ENCODE measurements at places on chromosomes 3 and 15.

DNA sequence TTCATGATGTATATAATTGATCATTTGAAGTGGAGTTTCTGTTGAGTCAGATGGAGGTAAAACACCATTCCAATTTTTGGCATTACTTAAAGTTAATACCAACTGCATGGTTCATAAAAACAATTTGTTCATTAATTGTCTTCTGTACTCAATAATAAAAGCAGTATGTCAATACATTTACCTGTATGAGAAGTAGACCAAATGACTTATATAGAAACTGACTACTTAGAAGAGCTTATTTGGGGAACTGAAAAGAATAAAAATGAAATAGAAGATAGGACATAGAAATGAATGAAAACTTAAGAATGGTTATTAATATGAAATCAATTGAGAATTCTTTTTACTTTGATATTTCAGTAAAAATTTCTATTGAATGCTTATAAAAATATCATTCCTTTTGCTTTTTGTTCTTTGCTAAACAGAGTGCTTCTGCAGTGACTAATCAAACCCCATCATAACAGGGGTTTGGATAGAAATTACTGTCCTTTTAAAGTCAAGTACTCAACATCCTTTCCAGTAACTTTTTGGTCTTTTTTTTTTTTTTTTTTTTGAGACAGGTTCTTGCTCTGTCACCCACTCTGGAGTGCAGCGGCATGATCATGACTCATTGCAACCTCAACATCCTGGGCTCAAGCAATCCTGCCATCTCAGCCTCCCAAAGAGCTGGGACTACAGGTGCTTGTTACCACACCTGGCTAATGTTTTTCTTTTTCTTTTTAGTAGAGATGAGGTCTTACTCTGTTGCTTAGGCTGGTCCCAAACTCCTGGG, 6.5 kb upstream of the CRYBG3 start:
- DNase-seq = no peak

DNA sequence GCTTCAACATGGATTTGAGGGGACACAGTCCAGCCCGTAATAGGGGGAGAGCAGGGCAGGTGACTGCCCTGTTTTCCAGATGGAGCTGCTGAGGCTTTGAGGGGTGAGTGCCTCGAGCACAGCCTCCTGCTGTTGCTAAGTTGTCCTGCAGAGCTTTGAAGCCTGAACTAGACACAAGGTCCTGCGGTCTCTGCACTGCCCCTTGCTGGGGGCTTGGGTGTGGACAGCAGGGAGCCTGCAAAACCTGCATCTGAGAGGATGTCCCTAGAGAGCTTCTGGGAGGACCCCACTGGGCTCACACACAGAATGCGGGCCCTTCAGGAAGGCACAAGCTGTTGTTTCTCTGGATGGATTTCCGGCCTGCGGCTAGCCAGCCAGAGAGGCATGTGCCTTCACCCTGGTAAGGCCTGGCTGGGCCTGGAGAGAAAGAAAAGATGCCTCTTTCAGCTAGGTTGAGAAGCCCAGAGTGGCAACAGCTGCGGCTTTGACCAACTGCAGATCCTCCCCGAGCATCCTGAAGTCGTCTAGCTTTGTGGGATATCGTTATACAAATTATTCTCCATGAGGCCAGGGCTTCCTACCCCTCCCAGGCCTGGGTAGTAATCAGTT, 226.2 kb downstream of the SLCO3A1 start:
- no peak for DNase-seq

GRCh38 chr3:27391796-27392195, 22.6 kb upstream of the NEK10 start:
- DNase-seq = no peak

GRCh38 chr3:87025661-87026645, 35.0 kb upstream of the VGLL3 start:
- no peak for DNase-seq

- no peak for DNase-seq
These were observed 173.2 kb downstream of the THSD4 start for GRCh38 chr15:71288348-71288955.

DNA sequence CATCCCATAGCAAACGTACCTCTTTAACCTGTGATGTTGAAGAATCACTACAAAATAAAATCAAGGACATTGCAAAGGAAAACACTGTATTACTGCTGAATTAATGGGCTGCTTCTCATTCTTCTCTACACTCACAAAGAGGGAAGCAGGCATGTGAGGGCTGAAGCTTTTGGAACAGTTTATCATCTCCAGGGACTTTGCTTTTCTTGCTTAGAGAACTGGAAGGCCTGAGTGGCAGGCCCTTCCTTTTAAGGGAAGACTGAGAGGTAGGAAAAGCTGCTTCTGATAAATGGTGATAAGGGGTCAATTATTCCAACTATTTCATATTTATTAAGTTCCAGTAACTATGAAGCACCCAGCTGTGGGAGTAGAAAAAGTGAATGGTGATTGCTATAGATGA, 649.6 kb downstream of the NTRK3 start:
- DNase-seq = no peak

DNA sequence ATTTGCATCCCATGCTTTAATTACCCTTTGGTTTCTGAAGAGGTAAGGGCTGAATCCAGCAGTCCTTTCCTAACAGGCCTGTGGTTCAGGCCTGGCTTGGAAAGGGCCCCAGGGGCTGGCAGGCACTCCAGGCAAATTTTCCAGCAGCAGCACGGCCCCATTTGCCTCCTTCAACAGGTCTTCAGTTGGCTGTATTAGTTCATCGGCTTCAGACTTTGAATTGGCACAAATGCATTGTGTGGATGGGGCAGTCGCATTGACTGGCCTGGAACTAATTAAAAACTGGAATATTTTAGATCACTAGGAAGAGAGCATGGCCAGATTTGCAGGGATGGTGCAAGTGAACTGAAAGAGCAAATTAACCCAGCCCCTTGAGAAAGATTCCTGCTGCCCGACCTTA, 207.8 kb upstream of the MCTP2 start:
- DNase-seq = no peak

DNA sequence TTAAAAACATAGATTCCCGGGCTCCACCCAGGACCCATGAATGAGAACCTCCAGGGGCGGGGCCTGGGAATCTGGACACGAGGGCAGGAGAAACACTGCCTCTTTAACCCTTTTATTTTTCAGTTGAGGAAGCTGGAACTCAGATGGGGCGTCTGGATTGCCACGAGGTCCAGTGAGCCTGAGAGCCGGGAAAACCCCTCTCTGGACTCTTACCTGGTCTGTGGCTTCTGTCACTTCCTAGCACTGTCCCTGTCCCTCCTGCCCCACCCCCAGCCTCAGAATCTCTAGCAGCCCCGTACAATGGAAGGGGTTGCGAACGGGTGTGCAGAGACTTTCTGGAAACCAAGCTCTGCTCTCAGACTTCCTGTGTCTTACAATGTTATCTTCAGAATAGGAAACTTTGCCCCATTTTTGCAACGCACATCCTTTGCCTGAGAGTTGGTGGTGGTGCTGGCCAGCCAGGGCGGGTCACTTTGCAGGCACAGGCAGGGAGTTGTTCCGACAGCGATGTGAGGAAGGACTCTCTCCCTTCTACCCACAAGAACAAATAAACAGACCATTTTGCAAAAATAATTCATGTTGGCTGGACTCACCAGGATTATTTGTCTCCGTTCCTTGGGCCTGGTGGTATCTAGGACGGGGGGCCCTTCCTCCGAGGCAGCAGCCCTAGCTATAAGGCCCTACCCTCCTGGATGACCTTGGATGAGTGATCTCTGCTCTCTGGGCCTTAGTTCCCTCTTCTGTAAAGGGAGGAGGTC, 59.1 kb downstream of the SMAD6 start:
- DNase-seq = no peak

- no peak for DNase-seq
These were observed 171.9 kb downstream of the SYNPR start for GRCh38 chr3:63450023-63450422.

- no peak for DNase-seq
These were observed 516.6 kb downstream of the CADM2 start for GRCh38 chr3:85475346-85475745.

DNA sequence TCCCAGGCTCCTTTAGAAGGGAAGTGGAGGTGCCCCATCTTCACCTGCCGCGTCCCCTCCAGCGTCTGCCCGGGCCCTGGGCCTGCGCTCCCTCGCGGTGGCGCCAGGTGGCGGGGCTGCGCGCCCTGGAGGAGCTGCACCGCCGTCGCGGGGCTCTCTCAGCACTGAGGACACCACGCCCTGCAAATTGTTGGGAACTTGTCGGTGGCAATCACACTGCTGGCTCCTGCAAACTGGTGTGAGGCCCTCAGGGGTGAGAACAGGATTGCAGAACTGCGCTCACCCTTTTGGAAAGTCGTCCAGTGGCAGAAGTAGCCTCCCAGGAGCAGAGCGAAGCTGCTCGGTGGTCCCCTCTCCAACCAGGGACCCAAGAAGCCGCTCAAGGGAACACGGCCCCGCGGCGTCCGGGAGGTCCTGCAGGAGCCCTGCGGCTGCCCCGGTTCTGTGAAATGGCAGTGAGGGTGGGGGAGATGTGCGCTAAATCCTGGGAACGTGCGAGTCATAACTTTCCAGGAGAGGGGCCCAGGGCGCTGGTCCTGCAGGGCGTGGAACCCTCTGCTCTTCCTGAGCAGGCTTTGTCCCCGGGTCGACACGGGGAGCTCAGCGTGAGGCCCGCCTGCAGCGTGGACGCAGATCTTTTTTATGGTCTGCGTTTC, 995 bp upstream of the LRRK1 start:
- no peak for DNase-seq

- DNase-seq = no peak
These were observed 212.5 kb downstream of the BCHE start for GRCh38 chr3:165624761-165625160.

- DNase-seq = no peak
These were observed 6.5 kb upstream of the GLB1 start for GRCh38 chr3:33103480-33103879.

DNA sequence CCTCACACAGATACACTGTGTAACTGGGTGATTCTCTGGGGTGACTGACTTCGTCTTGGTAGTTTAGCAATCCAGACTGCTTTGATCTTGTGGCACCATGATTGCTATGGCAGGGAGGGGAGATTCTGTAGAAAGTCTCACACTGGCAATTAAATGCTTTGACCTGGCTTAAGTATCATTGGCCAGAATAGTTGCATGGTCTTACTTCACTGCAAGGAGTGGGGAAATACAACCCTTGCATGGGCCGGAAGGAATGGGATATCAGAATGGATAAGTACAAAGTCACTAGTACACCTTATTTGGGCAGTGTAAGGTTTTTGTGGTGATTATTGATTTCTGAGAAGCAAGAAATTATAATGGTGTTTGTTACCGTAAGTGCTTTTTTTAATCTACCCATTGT, 153.8 kb downstream of the UBE2E2 start:
- DNase-seq = no peak

GRCh38 chr15:73569361-73569760, 63.8 kb downstream of the NPTN start:
- no peak for DNase-seq

- DNase-seq = no peak
These were observed 1.2 kb upstream of the ANP32A start for GRCh38 chr15:68821841-68822381.

- DNase-seq = no peak
These were observed 50.7 kb downstream of the TRA2B start for GRCh38 chr3:185887066-185887465.

GRCh38 chr3:185729337-185730055, 95.3 kb downstream of the IGF2BP2 start:
- no peak for DNase-seq

GRCh38 chr3:26719134-26719533, 96.6 kb downstream of the LRRC3B start:
- DNase-seq = no peak

GRCh38 chr3:41507336-41508062, 308.2 kb downstream of the CTNNB1 start:
- no peak for DNase-seq

- DNase-seq = no peak
These were observed 50.7 kb upstream of the IGF1R start for GRCh38 chr15:98597666-98598065.

DNA sequence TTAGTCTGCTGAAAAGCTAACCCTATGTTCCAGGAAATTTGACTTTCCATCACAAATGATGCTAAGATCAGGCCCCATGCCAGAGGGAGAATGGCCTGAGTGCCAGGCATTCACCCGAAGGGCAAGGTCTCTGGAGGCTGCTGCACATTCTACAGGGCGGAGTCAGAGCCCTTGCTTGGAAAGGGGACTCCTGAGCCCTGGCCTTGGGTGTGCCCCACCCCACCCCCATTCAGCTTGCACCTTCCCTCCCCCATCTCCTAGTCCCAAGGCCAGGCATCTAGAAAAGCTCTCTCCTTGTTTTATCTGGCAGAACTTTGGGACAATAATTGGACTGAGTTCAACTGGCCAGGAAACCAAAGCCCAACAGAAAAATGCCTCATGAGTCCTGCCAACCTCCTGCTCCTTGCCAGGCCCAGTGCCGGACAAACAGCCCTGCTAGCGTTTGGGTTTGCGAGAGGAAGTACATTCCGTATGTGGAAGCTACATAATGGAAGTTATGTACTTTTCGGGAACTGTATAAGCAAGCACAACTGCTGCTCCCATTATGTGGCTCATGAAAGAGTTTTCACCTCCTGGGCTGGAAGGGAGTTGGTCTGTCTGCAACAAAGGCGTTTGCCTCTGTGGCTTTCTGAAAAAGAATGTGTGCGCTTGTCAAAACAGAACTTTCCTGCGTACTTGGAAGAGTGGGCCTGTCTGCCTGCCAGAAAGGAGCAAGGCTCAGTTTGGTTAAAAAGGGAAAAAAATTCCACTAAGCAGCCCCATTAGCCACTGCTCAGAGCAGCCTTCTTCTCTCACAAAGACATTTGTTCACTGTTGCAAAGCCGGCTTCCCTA, 321.5 kb upstream of the CTNNB1 start:
- no peak for DNase-seq

DNA sequence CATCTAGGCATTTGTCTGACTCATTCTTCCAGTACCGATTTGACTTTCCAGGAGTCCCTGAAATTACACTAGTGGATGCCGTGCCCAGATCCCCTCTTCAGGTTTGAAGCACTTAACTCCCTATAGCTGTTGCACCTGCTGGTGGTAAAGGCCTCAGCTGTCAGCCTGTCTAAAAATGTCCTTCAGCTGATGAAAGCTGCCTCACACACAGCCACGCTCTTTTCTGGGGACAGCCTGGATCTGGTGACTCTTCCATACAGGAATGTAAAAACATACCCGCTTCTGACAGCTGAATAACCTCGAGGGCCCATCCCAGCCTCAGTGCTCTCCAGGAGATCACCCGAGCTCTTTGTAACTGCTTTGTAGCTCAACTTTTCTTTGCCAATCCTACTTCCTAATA, 534.1 kb upstream of the GRM7 start:
- no peak for DNase-seq

DNA sequence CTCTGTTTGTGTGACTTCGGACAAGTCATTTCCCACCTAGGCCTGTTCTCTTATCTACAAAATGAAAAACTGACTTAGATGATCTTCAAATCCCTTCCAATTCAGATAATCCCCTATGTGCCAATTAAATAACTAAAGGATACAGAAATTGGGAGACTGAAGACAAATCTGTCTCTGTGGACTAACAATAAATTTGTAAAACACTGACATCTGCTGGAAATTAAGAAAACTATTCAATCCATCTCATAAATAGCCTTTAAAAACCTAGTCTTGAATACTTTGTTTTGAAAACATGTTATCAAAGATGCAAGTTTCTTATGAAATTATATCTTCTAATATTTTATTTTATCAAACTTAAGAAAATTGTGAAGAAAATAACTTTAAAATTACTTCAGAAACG, 38.3 kb downstream of the MTHFS start:
- DNase-seq = no peak
